NCI-H1694 treated with DMSO at 0.1 percent for 48 hours (cell line): ENCODE measurements at places on chromosomes 3 and 15.

DNA sequence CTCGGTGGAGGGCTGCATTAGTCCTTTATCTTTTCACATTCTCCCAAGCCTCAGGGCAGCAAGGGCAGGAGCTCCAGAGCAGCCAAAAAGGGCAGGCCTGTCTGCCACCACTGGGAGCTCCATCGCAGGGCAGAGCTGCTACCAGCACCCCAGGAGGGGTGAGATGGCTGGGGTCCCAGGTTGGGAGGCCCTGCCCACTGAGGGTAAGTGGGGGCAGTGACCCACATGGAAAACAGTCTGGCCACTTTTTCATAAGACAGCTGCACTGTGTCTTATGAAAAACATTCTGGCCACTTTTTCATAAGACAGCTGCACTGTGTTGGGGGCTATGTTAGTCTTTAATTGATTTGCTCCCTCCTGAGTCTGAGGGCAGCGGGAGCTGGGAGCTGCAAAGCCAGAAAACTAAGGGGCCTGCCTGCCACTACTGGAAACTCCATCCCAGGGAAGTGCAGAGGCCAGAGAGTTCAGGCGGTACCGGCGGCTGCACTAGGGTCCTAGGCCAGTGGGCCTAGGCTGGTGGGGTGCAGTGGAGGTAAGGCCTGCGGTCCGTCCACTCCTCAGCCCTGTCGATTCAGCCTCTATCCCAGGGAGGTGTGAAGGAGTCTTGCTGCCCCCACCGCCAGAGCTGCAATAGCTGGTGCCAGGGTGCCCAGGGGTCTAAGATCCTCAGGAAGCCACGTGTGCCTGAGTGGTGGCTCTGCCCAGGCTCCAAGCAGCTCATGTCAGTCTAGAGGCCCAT, 45.4 kb downstream of the TMCO5A start:
- DNase-seq: no peak

GRCh38 chr3:50502225-50502583, 1.2 kb downstream of the CACNA2D2 start:
- no peak for DNase-seq

DNA sequence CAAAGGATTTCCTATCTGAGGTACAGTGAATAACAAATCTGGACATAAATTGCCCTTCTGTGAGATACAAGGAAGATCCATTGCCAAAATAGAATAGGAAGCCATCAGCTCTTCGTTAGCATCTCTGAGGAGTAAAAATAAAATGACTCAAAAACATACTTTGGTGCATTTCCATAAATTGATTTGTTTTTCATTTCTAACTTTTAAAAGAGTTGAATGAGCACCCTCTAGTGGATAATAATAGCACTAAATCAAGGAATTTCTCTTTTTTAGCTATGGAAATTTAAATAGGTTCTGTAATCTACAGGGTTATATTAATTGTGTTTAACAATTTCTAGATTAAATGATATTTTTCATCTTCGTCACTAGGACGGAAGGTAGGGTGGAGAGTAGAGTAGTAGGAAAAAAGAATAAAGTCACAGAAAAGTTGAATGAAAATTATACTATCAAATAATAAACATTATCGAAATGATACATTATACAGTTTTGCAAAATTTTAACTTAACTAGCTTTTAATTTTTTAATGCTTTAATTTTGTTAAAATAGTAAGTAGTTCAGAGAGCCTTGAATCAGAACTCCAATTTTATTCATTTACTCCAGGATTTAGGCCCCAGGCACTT, 6.4 kb downstream of the NSUN3 start:
- DNase-seq: peak; percentile 14

DNA sequence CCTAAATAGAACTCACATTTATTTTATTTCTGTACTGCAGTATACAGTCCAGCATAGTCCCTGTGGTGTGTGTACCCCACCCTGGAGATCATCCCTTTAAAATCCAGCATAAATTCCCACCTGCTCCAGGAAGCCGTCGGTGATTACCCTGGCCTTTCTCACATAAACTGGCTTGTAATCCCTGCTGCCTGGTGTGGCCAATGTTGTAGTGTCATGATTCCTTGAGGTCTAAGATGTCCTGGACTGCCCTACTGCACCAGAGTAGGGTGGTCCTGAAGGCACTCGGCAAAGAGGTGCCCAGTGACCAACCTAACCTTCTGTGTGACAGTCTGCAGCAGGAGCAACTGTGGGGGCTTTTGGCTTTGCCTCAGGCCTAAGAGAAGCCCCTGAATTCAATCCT, 58.9 kb downstream of the ITGA11 start:
- DNase-seq: no peak

DNA sequence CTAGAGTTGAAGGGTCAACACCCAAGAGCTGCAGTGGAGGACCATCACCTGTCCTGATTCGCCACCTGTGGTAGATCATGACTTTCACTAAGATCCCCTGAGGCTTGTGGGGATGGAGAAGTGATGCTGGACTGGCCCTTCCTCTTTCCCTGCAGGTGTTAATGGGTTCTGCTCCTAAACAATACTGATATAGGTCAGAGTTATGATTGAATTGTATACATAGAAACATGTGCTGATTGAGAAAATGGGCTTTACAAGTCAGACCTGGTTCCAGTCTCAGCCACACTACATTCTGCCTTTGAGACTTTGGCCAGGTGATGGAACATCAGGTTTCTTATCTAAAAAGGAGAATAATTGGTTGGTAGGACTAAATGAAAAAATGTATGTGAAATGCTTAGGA, 418.9 kb upstream of the TPRG1 start:
- DNase-seq: no peak

- no peak for DNase-seq
These were observed 88.7 kb downstream of the GABRG3 start for GRCh38 chr15:27059610-27060202.

- no peak for DNase-seq
These were observed 654.9 kb upstream of the KCNMB2 start for GRCh38 chr3:177881351-177881750.

- peak; percentile 4 for DNase-seq
These were observed 296.7 kb downstream of the PTPRG start for GRCh38 chr3:61858054-61858453.

DNA sequence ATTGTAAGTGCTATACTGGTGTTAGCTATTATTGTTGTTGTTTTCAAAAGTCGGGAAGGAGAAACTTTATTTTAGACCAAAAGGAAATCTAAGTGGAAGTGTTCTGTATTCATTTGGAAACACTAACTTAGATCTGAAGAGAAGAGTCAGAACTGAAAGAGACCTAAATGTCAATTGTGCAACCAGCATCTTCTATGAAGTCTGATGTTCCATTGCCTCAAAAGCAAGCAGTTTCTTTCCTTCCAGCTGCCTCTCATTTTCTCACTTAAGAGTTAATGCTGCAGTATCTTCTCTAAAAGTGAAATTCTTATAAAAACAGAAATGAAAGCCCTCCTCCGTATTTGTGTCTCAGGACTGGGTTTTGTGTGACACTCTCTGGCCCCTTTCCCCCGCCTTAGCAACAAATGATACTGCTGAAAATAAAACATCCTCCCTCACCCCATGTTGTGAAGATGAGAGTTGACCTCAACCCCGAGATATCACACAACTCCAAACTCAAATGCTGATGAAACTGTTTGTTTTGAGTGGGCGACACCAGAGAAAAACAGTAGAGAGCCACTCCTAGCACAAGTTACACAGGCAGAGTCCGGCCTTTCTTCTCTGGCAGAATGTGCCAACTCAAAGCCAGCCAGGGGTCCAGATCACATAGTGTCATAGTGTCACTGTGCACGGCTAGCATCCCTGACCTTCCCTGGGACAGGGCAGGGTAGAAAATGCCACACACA, 48.9 kb downstream of the GLDN start:
- no peak for DNase-seq

DNA sequence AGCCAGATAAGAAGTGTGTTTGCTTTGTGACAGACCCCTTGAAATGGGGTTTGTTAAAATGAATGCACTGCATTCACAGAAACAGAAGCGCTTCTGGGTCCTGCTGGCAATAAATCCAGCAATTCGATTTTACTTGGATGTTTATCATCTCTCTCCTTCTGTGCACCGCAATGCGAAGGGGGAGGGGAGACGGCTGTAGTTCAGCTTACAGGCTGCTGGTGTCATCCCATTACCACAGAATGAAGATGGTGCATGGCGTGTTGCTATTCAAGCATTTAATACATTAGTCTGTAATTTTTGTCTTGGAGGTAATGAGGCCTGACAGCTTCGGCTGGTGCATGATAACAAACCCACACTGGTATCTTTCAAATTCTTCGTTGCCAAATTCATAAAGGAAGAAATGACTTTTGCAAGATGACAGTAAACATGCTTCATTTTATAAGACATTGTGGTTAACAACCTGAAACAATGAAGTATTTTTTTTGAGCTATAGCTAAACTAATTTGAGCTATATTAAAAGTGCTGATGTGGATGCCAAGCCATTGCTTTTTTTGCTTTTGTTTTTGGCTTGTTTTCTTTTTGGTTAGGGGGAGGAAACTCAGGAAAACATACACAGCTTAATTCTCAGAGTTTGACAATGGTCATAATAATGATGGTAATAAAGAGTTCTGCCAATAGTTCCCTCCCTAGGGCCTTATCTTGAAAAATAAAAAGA, 418.3 kb downstream of the OTOL1 start:
- peak; percentile 27 for DNase-seq

DNA sequence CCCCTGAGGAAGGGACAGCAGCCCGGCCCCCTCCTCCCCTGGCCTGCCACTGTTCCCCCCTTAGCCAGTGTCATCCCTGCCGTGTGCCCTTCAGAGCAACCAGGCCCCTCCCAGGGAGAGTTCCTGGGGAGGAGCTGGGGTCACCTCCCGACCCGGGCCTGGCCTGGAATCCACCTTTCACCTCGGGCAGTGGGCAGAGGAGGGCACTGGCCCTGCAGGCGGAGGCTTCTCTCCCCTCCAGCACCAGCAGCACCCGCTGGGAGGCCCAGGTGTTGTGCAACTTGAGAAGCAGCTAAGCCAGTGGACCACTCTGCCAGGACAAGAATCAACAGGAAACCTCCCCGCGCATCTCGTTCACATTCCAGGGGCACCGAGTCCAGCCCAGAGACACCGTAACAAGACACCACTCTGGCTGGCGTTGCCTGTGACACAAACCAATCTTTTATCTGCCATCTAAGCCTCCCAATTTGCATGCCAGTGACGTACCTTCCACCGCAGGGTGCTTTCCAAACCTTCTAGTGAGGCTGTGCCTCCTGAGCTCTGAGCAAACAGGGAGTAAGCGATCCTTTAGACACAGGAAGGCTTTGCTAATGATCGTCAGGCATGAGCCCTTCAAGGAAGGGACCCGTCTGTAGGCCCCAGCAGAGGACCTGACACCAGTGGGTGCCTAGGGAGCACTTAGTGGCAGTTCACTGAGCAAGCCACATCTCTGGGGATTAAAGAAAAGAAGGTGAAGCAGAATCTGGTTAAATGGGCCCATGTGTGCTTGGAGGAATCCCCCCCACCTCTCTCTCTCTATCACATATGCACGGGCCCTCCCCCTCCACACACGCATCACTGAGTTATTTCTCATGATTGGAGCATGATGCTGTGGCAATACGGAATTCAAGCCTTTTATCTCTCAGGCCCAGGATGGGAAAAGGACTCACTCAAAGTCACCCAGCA, 98.9 kb upstream of the TLE3 start:
- DNase-seq: no peak

DNA sequence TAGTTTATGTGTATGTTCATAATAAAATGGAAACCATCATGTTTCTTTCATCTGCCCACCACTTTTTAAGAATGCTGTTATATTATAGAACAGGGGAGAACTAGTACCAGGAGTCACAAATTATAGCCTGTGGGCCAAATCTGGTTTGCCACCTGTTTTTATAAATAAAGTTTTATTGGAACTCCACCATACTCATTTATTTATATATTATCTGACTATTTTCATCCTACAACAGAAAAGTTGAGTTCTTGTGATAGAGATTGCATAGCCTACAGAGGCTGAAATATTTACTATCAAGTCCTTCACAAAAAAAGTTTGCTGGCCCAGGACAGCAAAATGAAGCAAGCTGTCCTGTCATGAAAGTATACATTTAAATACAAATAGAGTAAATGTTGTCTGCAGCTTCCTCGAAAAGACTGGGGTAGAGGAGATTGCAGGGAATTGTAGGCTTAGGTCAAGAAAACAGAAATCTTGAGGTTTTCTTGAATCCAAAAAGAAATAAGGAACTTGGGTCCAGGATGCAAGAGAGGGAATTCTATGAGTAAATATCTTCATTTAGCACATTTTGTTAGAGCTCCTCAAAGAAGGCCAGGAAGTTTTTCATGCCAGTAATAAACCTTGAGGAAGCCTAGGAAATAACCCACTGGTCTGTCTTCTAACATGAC, 41.1 kb downstream of the FILIP1L start:
- DNase-seq: no peak

DNA sequence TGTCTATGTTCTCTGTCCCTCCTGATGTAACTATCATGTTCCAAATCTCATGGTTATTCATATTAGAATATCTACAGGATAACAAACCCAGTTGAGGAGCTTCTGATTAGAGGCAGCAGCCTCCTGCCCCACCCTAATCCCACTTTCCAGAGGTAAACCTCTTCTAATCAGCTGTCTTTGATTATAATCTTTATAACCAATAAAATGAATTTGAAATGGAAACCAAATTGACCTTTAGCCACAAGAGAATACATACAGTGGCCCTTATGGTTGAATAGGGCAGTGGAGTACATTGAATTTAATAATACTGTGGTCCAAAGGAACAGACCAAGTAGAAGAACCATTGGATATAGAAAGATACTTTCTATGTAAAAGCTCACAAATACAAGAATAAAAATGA, 281.3 kb upstream of the UMPS start:
- DNase-seq: no peak

DNA sequence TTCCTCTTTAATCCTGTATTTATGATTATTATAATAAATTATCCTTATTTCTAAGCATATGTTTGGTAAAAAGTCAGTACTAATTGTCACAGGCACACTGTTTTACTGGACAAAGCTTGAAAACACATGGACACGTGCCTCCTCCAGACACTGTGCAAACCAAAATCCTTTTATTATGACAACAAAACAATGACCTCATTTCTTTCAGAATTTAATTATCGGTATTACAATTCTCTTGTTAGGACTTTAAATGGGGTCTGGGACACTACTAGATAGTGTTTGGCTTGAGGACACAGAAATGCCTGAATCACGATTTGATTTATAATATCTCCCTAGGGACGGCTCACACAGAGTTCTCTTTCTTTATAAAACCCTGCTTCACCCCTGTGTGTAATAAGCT, 107.3 kb upstream of the IGSF10 start:
- DNase-seq: no peak

- no peak for DNase-seq
These were observed 7.5 kb downstream of the EXOSC7 start for GRCh38 chr3:44983484-44983941.

DNA sequence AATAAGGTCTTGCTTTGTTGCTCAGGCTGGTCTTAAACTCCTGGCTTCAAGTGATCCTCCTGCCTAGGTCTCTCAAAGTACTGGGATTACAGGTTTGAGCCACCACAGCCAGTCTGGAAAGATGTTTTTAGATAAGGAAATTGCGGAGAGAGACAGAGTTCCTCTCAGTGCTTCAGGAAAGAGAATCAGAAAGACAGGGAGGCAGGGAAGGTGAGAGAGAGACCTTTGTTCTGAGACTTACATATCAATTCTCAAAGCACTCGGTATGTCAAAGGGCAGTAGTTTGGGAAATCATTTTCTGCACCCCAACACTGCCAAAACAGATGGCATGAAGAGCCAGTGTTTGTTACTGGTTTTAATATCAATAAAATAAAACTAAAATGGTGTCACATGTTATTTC, 13.1 kb upstream of the GCNT3 start:
- no peak for DNase-seq
